Renal pelvis (tissue), 12 donors: ENCODE measurements at places on chromosomes 7 and 10. TPM values are rescaled to one million over a fixed set of nuclear protein-coding genes. Genes with fewer than 3 reads are reported as not detected.

The ANKRD7 gene
- polyA plus RNA-seq, result 2.3 TPM

The MYPN gene
- 0.05 TPM for polyA plus RNA-seq

The FOXK1 gene
- 15.5 TPM for polyA plus RNA-seq

The PNLIPRP1 gene
- not detected for polyA plus RNA-seq

The OR6B1 gene
- polyA plus RNA-seq, result not detected

The EPHA1 gene
- 18.3 TPM for polyA plus RNA-seq

The LIPJ gene
- polyA plus RNA-seq, result 0.10 TPM

The ZNF438 gene
- 6.5 TPM for polyA plus RNA-seq

The SORCS1 gene
- polyA plus RNA-seq, result 17.5 TPM

The PHYHIPL gene
- polyA plus RNA-seq, result 14.4 TPM

The ZEB1 gene
- 23.9 TPM for polyA plus RNA-seq

The AMPH gene
- polyA plus RNA-seq, result 16.4 TPM

The MKI67 gene
- 60.7 TPM for polyA plus RNA-seq

The CPED1 gene
- 43.3 TPM for polyA plus RNA-seq

The KCNK18 gene
- polyA plus RNA-seq, result not detected

The SAP25 gene
- 7.0 TPM for polyA plus RNA-seq

The FBXL13 gene
- polyA plus RNA-seq, result 1.8 TPM

The SPDYE1 gene
- polyA plus RNA-seq, result 0.40 TPM

The SPOCK2 gene
- polyA plus RNA-seq, result 159 TPM

The ABCB8 gene
- polyA plus RNA-seq, result 37.3 TPM

The NRG3 gene
- polyA plus RNA-seq, result 12.9 TPM

The CHAT gene
- not detected for polyA plus RNA-seq

The MSS51 gene
- 1.2 TPM for polyA plus RNA-seq

The RPP30 gene
- polyA plus RNA-seq, result 53.0 TPM

The PAOX gene
- polyA plus RNA-seq, result 6.7 TPM

The CH25H gene
- 0.13 TPM for polyA plus RNA-seq

The DNAH11 gene
- polyA plus RNA-seq, result 3.3 TPM

The CHCHD3 gene
- 84.0 TPM for polyA plus RNA-seq

The NUP205 gene
- 65.8 TPM for polyA plus RNA-seq

The CAMK2B gene
- polyA plus RNA-seq, result 3.3 TPM
